ENCODE measurements at places on chromosomes 13 and 19.
A peak's percentile ranks its signal among the peaks of the same experiment; 100 is the strongest.

DNA sequence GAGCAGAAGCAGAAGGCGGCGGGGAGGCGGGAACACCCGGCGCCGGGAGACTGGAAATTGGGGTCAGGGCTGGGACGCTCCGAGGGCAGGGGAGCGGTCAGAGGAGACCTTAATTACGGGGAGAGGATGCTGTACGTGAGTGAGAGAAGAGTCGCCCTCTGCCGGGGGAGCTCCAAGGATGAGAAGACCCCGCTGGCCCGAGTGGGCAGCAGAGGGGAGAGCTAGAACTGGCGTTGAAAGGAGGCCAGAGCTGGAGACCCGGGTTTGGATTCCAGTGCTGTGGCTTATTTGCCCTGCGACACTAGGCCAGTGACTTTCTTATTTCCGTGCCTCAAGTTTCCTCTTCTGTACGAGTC, 536 bp downstream of the FAM32A start:
- H3K4me3 ChIP-seq: peak overlapping the region; percentile 97
- peak overlapping the region; percentile 86 for H3K27ac ChIP-seq
- H3K27me3 ChIP-seq: no peaks in the 10 kb centered on the region
- H3K4me1 ChIP-seq: peaks cover 12% of the 10 kb centered on the region
- no peak for DNase-seq
- H3K36me3 ChIP-seq: peaks cover 15% of the 10 kb centered on the region

GRCh38 chr13:41764558-41764957, 196.4 kb downstream of the VWA8 start:
- H3K27me3 ChIP-seq: no peaks in the 10 kb centered on the region
- no peak overlapping the region for H3K4me3 ChIP-seq
- no peaks in the 10 kb centered on the region for H3K4me1 ChIP-seq
- H3K27ac ChIP-seq: no peak overlapping the region
- no peaks in the 10 kb centered on the region for H3K36me3 ChIP-seq

DNA sequence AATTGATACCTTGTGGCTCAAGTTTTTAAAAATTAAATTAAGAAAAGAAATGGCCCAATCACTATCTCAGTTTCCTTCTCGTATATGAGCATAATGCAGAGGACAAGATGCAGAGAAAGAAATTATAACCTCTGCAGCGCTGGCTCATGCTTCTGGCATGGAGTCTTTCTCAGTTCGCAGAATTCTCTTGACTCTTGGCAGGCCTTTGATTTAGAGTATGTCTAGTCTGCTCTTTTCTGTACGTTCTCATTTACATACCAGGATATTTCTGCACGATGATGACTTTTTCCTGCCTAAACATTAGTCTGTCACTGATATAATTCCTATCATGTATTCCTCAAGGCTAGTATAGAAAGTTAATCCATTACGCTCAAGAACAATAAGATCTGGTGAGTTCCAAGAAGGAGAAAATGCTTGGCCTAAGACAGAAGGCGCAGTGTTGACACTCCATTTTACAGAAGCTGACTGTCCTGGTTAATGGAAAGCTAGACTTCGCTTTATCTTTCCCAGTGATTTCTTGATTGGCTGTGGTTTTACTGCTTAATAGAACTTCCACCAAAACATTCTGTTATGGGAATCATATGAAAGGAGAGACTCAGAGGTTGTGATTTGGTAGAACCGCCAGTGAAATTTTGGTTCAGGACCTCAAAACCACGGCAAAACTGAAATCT, 1.7 kb upstream of the SMAD9 start:
- H3K4me3 ChIP-seq: no peak overlapping the region
- H3K27me3 ChIP-seq: no peaks in the 10 kb centered on the region
- no peaks in the 10 kb centered on the region for H3K36me3 ChIP-seq
- peaks cover 7% of the 10 kb centered on the region for H3K4me1 ChIP-seq
- H3K27ac ChIP-seq: no peak overlapping the region

GRCh38 chr19:23525276-23525852, 130.1 kb upstream of the ZNF91 start:
- H3K27me3 ChIP-seq: no peaks in the 10 kb centered on the region
- H3K4me3 ChIP-seq: no peak overlapping the region
- DNase-seq: no peak
- no peaks in the 10 kb centered on the region for H3K4me1 ChIP-seq
- no peak overlapping the region for H3K27ac ChIP-seq
- H3K36me3 ChIP-seq: no peaks in the 10 kb centered on the region

DNA sequence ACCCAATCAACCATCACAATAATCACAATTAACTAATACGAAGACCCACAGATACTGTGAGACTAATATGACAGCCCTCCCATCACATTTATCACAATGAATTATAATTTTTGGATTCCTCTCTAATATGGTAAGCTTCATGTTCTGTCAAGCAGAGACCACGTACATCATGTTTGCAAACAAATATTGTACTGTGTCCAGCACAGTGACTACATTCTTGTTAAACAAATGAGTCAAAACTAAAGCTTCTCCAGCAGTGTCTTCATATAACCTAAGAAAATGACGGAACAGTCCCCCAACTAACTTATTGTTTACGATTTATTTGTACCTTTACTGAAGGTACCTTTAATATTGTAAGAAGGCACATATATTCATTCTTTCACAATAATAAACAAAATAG, 292.6 kb downstream of the ENOX1 start:
- no peaks in the 10 kb centered on the region for H3K27me3 ChIP-seq
- no peak for DNase-seq
- no peak overlapping the region for H3K4me3 ChIP-seq
- no peak overlapping the region for H3K27ac ChIP-seq
- H3K36me3 ChIP-seq: no peaks in the 10 kb centered on the region
- no peaks in the 10 kb centered on the region for H3K4me1 ChIP-seq

DNA sequence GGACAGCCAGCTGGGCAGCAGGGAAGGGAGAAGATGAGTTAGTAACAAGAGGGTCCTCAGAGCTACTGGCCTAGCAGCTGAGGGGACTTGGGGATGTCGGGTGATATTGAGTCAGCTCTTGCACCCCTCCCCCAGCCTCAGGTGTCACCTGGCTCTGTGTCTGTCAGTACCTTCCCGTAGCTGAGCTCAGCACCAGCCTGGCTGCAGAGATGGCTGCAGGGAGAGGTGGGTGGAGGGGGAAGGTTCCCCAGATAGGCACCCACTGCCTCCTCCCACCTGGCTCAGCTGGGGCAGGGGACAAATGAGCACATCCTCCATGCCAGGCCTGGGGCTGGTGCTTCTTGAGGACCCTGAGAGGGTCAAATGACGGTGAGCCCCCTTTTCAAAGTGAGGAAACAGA, 6.8 kb upstream of the KPTN start:
- no peaks in the 10 kb centered on the region for H3K36me3 ChIP-seq
- no peak overlapping the region for H3K27ac ChIP-seq
- no peaks in the 10 kb centered on the region for H3K4me1 ChIP-seq
- no peak for DNase-seq
- no peak overlapping the region for H3K4me3 ChIP-seq
- H3K27me3 ChIP-seq: no peaks in the 10 kb centered on the region

GRCh38 chr19:41449079-41449864, 6.3 kb downstream of the ERICH4 start:
- H3K4me3 ChIP-seq: no peak overlapping the region
- DNase-seq: peak; percentile 17
- H3K4me1 ChIP-seq: no peaks in the 10 kb centered on the region
- H3K27me3 ChIP-seq: peaks cover 4% of the 10 kb centered on the region
